ENCODE measurements at places on chromosomes 2 and 18. TPM values are rescaled to one million over a fixed set of nuclear protein-coding genes. Genes with fewer than 3 reads are reported as not detected.
A peak's percentile ranks its signal among the peaks of the same experiment; 100 is the strongest.

DNA sequence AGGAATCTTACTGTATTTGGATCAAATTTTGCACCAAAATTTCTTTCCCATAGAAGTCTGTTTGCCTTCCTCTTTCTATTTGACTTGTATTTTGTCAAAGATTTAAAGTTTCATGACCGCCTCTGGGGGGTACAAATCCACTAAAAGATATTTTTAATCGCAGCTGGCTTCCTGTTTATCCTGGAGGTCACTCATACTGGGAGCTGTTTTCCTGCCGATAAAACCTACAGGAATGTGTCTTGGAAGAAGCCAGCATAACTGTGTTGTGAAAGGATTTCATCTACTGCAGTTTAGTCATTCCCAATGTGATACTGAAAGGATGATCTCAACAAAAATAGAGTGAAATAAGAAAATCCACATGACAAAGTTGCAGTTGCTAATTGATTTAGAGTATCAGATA, 184.0 kb downstream of the RIT2 start:
- DNase-seq, result peak; percentile 38

GRCh38 chr2:66576311-66576560, 141.3 kb downstream of the MEIS1 start:
- DNase-seq, result no peak

DNA sequence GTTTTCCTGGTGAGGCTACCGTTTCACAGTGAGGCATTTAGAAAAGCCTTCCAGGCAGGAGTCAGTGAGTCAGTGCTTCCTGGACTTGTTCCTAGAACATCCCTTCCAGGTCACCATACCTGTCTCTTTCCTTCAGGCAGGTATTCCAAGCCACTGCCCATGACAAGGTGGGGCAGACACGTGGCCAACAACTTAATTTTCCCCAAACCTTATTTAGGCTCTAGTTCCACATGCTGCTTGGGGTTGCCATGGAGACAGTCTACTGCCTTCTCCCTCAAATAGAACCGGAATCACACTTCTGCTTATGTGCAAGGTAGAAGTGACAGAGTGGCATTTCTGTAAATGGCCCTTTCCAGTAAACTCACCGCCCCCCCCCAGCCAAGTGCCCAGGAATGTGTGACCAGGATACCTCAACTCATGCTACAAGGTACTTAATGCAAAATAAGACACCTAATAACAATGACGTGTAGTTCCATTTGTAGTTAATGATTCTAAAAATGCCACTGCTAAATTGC, 258.3 kb downstream of the PRKCE start:
- DNase-seq, result no peak

GRCh38 chr2:216777637-216778273, 82.1 kb downstream of the TNP1 start:
- peak; percentile 89 for DNase-seq

GRCh38 chr2:98377544-98377943, 31.3 kb downstream of the CNGA3 start:
- DNase-seq, result no peak

DNA sequence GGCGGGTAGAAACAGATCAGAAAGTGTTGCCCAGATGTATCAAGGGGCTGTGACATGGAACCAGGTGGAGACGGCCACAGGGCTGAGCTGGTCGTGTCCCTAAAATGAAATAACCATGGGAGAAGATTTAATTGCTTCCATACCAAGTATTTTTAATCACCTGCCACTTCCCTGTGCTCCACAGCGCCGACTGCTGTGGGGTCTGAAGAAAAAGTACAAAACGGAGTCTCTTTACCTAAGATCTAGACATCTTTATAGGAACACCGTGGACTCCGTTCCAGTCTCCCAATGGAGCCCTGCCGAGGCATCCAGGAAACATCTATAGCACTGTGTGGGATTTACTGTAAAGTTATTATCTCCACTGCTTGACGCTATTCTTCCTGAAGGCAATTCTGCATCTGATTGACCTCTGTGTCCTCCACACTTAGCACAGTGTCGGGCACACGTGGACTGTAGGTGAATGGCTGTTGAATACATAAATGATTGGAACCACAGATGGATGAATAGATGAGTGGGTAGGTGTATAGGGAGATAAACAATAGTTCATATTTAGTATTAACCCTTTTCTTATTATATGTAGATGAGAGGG, 21.6 kb upstream of the GYPC start:
- DNase-seq, result peak; percentile 14

DNA sequence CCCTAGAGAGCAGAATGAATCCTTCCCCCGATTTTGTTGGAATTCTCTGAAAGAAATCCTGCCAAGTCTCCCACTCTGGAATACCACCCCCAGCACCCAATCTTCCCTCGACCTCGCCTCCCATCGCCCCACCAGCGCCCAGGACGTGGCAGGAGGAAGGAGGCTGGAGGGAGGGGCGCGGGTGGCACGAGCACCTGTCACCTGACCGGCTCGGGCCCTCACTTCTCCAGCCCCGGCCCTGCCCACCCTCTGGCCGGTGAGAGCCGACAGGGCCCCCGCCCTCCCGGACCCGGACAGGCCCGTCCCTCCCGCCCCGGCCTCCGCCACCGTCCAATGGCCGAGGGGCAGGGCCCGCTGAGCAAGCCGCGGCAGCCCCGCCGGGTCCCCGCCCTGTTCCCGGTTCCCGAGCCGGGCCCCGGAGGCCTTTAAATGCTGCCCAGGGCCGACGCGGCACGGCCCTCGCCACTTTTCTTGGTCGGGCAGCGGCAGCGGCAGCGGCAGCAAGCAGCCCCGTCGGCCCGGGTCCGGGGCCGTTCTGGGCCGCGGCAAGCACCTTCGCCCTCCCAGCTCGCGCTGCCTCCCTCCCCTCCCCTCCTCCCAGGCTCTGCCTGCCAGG, at the start of gene LGALSL:
LGALSL (plus strand) TSS at position 393 of the 616 bp plus-strand sequence. CDS start 384 bp downstream, outside the sequence.
- peak; percentile 20 for DNase-seq

DNA sequence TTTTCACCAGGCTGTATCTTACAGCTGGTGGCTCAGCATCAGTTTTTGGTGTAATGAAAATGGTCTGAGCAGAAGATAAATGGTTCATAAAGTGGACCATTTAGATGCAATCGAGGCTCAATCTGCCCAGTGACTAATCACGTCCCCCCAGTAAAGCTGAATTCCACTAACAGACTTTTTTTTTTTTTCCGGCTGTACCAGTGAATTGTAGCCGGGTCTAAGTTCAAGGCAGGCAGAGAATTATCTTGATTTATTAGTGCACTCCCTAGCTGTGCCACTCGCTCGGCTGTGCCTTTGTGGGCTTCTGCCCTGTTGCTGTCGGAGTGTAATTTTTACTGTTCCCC, 215.1 kb upstream of the POU3F3 start:
- DNase-seq, result no peak

GRCh38 chr2:218631837-218632236, 24.1 kb downstream of the PLCD4 start:
- no peak for DNase-seq

DNA sequence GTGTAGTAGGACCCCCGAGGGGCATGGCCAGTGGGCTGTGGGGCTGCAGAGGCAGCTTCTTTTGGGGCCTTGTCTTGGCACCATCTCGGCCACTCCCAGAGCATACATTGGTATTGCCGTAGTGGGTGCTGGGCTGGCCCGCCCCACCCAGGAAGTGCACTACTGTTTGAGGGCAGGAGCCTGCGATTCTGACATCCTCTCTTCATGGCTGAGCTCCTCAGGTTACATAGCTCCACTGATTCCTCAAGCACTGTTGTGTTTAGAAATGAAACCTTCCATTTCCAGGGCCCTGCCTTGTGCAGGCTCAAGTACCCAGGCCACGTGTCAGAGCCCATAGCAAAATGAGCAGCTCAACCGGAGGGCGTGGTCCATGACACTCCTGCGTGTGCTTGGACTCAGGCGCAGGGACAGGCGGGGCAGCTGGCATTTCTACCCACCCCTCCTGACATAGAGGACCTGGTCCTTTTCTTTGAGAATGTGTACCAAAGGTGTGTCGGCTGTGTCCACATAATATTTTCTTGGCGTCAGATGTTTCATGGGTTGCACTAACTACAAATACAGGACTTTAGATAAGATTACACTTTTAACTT, 67.9 kb downstream of the DGKD start:
- peak; percentile 92 for DNase-seq

GRCh38 chr18:78576967-78577366, 402.7 kb upstream of the SALL3 start:
- DNase-seq, result no peak

Gene CD8A
- not detected for total RNA-seq

Gene GREB1
- total RNA-seq, result 6.6 TPM

Gene SP110
- total RNA-seq, result 26.3 TPM

Gene CFAP221
- not detected for total RNA-seq
